Activated T-cell treated with anti-CD3 and anti-CD28 coated beads, Interleukin-2, amount 50 U/mL, for 48 hours (primary cell): ENCODE measurements at places on chromosomes 5 and 9.
A peak's percentile ranks its signal among the peaks of the same experiment; 100 is the strongest.

- DNase-seq: no peak
Measured at GRCh38 chr9:100671898-100672297, 94.0 kb downstream of the CAVIN4 start.

GRCh38 chr9:95494416-95495371 lies 22.1 kb downstream of the PTCH1 start:
- DNase-seq: peak; percentile 89

GRCh38 chr9:87063246-87063645 lies 115.9 kb upstream of the GAS1 start:
- no peak for DNase-seq

- DNase-seq: no peak
Measured at GRCh38 chr9:36770025-36770424, 197.3 kb downstream of the MELK start.

DNA sequence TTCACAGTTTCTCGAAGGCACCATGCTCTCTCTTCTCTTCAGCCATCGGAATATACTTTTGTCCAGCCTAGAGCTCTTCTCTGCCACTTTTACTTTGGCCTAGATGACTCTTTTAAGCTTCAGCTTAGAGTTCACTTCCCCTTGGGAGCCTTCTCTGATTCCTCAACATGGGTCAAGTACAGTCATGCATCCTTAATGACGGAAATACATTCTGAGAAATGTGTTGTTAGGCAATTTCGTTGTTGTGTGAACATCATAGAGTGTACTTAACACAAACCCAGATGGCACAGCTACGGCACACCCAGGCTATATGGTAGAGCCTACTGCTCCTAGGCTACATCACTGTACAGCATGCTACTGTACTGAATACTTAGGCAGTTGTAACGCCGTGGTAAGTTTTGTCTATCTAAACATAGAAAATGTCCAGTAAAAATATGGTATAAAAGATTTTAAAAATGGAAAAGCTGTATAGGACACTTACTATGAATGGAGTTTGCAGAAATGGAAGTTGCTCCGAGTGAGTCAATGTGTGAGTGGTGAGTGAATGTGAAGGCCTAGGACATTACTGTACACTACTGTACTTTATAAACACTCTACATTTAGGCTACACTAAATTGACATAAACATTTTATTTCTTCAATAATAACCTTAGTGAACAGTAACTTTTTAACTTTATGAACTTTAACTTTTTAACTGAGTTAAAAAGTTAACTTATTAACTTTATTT lies 15.1 kb upstream of the TNFSF15 start:
- no peak for DNase-seq

DNA sequence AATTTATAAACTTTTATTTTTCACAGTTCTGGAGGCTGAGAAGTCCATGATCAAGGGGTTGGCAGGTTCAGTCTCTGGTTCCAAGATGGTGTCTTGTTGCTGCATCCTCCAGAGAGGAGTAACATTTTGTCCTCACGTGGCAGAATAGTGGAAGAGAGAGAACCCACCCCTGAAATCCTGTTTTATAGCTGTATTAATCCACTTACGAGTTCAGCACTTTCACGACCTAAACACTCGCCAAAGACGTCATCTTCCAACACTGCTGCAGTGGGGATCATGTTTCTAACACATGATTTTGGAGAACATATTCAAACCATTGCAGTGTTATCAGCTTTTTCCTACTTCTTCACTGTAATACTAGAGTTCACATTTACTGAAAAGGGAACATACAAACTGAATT lies 233.0 kb upstream of the ATP10B start:
- DNase-seq: no peak

DNA sequence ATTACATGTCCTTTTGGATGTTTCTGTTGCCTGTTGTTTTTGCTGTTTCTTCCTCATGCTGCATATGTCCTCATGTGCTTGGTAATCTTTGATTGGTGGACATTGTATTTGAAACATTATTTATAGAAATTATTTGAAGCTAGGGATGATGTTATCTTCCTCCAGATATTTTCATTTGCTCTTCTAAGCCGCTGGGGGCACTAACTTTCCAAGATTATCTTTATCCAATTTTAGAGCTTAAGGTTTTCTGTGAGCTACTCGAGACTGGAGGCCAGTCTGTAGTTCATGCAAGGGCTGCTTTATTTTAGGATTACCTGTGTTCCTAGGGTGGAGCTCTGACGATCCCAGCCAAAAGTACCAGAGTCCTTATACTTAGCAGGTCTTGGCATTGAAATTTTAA lies 40.9 kb downstream of the STX17 start:
- no peak for DNase-seq

GRCh38 chr5:22593592-22593991 lies 259.6 kb downstream of the CDH12 start:
- DNase-seq: no peak

DNA sequence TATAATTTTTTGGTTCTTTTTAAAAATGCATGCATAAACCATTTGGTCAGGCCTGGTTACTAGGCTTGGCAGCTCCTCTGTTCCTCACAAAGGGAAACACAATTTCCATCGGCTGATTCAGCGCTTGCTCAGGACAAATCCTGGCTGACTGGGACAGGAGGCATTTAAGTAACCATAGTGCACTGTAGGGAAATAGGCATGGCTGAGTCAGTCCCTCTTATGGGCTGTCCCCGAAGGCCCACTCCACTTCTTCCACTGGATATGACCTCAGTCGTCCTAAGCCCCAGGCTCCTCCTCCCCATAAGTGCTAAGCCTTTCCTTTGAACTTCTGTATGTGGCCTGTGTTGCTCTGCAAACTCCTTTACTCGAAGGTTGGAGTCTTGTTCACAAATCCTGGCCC lies 71.2 kb upstream of the GLIS3 start:
- DNase-seq: no peak

DNA sequence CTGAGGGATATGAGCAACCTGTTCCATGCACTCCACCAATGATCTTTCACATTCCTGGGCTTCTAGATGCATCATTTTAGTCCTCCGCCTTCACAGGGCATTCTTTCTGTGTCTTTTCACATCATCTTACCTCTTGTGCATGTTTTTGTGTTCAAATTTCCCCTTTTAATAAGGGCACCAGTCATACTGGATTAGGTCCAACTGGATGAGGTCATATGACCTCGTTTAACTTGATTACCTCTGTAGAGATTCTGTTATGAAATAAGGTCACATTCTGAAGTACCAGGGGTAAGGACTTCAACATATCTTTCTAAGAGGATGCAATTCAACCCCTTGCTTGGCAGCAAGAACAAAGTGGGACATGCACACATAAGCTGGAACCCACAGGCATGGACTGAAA lies 335.3 kb upstream of the TLE4 start:
- DNase-seq: no peak

DNA sequence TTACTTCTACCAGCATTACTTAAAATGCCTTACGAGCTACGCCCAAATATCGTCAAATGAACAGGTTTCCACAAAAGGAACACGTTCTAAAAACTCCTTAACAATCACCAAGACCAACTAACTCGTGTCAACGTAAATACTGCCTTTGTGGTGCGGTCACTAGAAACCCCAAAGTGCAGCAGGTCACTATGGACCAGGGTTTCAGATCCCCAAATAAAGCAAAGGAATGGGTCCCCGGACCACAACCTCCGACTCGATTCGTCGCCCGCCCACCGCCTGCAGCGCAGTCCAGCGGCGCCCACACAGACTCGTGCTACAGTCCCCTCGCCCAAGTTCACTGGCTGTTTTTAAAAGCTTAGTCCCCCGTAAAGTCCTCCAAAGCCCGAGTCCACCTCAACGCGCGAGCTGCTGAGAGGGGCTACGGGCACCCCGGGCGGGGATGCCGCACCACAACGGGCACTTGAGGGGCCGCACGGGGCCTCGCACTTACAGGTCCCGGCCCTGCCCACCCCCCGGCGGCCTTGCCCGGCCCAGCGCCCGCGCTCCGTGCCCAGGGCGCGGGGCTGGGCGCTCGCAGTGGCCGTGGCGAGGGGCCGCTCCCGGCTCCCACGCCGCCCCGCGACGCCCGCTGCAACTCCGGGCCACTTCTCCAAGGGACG lies 1.1 kb downstream of the NFIB start:
- DNase-seq: no peak

DNA sequence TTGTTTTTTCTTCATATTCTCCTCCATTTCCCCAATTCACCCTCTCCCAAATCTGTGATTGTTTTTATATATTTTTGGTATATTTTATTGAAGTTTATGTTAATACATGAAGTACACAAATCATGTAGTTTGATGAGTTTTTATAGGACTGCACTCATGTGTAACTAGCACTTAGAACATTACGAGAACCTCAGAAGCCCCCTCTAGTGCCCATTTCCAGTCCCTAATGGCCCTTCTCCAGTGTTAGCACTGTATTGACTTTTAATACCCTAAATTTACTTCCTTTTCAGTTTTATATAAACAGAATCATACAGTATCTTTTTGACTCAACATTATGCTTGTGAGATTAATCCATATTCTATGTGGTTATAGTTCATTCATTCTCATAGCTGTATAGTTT lies 18.5 kb upstream of the FKTN start:
- DNase-seq: no peak

DNA sequence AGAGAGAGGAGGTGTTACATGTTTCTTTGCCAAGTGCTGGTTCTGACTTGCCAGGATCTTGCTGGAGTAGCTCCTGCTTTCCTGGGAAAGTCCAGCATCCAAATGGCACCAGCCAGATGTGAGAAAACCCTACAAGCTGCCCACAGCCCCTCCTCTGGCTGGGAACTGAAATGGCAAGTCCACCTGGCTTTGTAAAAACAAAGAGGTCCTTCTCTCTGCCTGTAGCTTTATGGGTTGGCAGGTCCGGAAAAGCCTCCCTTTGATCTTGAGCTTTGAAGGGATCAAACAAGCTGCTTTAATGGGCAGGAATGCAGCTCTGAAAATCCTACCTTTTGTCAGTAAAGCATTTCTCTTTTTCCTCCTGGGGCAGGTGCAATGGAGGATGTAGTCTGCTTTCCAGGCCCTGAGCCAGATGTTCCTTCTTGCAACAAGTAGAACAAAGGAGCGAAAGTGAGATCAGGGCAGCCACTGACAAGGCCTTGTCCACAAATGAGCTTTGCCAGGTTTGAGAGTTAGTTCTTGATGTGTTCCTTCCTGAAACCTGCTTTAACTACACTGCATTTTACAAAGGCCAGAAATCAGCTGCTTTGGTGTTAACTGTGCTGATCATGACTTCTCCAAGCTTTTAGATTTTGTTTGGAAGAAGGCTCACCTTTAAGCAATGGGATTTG lies 456.7 kb downstream of the ZNF608 start:
- no peak for DNase-seq

DNA sequence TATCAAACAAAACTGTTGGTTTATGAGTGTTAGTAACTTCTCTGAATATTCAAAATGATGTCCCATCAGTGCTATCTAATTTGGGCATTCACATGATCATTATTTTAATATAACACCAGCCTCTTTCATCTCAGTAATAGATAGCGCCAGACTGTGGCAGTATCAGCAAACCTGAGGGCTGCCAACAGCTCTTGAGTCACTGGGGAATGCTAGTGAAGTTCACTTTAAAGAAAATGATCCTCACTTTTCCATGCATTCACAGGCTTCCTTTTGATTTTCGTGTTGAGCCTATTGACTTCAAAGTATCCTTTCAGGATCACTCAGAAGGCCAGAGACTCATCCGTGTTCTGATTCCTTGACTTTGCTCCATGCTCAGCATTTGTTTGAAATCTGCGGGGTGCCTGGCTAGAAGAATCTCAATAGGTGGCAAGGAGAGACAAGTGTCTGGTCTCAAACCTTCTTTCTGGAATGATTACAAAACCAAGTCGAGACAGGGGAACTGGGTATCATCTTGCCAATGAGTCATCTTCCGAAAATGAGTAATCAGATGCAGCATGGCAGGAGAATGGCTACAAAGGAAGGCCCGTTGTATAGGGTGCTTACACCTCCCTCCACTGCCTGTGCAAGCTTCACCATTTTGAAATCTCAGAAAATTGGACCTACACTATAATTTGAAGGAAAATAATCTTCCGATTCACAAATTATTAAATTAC lies 509.1 kb downstream of the RASEF start:
- no peak for DNase-seq

- no peak for DNase-seq
Measured at GRCh38 chr5:148484651-148485050, 100.9 kb downstream of the FBXO38 start.

DNA sequence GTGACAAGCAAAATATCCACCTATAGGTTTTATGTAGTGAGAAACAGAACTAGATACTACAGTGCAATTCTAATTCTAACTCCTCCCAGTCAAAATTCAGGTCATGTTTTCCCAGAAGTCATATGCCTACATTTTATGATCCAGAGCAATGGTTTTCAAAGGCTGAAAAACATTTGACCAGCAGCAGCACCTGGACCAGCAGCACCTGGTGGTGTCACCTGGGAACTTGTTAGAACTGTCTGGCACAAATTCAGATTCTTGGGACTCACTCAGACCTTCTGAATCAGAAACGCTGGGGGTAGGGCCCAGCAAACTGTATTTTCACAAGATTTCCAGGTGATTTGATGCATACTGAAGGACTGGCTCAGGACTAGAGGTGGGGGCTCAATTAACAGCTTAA lies 367.7 kb upstream of the RFX3 start:
- no peak for DNase-seq

DNA sequence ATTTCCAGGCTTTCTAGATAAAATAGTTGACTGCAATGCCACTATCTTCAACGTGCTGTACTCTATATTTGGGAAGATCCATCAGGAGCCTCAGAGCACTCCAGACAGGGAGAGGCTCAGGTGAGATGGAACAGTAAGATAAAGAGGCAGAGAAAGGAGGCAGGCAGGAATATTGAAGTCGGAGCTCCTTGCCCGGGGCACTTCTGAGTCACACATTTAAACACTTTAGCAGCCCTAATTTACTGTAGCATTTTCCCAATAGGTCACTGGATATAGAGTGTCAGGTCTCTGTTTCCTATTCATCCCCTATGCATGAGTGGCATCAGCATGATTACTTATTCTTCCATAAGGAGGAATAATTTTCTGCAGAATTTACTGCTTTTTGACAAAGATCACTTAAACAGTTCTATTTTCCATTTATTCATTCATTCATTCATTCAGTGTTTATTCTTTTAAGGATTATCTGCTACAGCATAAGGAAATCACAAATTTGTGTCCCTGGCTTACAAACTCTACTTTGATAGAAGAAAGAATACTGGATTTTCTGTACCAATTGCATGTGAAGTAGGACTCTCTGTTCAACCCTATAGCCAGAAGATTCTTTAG lies 170.7 kb downstream of the MAPKAP1 start:
- no peak for DNase-seq

DNA sequence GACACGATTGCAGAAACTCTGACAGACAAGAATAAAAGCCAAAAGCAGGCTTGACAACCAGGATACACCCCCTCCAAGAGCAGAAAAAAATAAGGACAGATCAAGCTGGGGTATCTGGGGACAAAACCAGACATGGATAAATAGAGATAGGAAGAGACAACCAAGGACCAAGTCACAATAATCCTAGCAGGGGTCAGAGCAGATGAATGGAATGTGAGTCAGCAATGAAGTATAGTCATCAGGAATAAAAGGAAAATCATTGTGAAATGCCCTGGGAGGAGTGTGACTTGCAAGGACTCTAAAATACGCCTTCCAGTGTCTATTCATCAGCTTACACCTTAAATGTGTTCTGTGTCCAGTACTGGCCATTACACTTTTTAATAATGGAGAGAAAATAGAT lies 206.8 kb downstream of the CAAP1 start:
- no peak for DNase-seq
